ENCODE measurements at places on chromosomes 2 and 18.

GRCh38 chr2:200930947-200931626 is 32.4 kb downstream of the ORC2 start:
- DNase-seq = no peak

GRCh38 chr2:168642873-168643272 is 159.6 kb upstream of the NOSTRIN start:
- no peak for DNase-seq

GRCh38 chr2:234629596-234629995 is 132.7 kb upstream of the ARL4C start:
- DNase-seq = no peak

- no peak for DNase-seq
Measured at GRCh38 chr2:68741238-68741637, 6.6 kb downstream of the ARHGAP25 start.

GRCh38 chr2:222778400-222778799 is 82.4 kb upstream of the ACSL3 start:
- no peak for DNase-seq

DNA sequence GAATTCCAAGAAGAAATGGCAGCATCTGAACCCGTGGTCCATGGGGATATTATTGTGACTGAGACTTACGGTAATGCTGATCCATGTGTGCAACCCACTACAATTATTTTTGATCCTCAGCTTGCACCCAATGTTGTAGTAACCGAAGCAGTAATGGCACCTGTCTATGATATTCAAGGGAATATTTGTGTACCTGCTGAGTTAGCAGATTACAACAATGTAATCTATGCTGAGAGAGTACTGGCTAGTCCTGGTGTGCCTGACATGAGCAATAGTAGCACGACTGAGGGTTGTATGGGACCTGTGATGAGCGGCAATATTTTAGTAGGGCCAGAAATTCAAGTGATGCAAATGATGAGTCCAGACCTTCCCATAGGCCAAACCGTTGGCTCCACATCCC is 34.4 kb upstream of the DSG3 start:
- no peak for DNase-seq

DNA sequence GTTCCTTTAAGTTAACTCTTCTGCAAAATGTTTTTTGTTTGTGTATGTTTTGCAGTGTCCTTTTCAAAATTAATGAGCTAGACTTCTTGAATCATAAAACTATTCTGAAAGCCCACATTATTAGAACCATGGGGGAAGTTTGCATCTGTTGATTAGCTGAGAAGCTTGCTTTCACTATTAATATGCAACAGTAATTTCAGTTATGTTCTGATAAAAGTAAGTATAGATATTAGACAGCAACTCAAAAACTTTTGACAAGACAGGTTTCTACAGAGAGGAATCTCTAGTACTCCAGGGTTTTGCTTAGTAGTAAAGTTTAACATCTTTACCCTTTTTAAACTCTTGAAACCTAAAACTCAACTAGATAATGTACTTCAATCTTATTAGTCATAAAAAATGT is 147.8 kb downstream of the UBE2E3 start:
- DNase-seq = no peak

DNA sequence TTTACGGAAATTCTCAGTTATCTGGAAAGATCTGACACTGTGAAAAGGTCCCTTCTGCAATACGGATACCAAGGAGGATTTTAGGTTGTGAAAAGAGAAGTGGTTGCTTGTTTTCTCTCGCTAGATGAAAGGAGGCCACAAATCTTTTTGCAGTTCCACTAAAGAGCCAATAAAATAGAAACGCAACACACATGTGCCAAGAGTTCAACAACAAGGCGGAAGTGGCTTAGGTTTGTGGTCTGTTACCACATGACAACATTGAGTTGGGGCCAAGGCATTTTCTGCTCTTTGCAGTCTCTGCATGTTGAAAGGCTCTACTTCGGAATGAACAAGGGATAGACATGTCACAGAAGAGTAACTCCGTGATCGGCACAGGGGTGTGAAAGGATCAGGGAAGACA is 115.7 kb upstream of the OSR1 start:
- DNase-seq = no peak

DNA sequence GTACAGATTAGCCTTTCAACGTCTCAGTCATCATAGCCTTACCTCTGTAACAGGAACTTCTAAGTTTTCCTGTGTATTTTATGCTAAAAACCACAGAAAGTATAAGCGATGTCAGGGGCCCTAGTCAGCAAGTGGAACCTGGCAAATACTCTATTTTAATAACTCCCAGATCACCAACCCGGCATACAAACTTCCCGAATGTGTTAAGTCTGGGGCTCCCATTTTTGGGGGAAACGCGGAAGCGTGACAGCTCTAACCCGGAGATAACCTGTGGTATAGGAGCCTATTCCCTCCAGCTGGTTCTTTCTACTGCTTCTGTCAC is 574 bp downstream of the NIFK start:
- DNase-seq = no peak

- no peak for DNase-seq
Measured at GRCh38 chr2:100262046-100262445, 60.3 kb downstream of the LONRF2 start.

DNA sequence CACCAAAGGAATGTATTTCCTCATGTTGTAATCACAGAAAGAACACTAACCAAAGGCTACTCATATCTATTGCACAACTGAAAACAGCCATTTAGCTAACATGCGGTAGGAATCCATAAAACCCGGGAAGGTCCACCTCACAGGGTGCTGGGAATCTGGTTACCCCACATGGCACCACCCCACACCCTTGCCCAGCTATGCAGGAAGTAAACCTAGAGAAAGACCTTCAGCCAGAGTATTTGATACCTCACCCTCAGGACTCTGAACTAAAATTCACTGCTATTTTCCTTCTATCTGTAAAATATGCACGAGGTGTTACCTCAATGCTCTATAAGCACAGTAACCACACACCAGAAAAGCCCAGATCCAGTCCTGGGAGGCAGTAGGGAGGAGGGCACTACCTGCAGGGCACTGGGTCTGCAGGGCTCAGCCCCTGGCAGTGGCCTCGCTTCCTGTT is 45.8 kb downstream of the PTPN2 start:
- no peak for DNase-seq

DNA sequence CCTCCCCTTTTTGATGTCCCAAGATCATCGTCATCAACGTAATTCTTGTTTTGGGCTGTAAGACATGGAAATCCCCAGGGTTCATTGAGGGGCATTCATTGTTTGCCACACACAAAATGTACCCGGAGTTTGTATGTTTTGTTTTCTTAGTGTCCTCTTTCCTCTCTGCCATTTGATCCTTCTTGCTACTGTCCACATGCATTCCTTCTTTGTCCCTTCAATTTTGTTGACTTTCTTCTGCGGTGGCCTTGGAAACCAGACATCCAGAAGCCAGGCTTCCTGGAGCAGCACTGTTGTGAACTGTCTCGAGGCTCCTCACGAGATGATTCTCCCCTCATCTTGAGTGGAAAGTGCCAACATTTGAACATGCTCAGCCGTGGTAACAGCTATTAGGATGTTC is 24.8 kb downstream of the IGFBP2 start:
- DNase-seq = no peak

GRCh38 chr2:767440-767839 is 90.2 kb upstream of the TMEM18 start:
- no peak for DNase-seq

- DNase-seq = no peak
Measured at GRCh38 chr2:103396152-103396551, 634.3 kb downstream of the TMEM182 start.

DNA sequence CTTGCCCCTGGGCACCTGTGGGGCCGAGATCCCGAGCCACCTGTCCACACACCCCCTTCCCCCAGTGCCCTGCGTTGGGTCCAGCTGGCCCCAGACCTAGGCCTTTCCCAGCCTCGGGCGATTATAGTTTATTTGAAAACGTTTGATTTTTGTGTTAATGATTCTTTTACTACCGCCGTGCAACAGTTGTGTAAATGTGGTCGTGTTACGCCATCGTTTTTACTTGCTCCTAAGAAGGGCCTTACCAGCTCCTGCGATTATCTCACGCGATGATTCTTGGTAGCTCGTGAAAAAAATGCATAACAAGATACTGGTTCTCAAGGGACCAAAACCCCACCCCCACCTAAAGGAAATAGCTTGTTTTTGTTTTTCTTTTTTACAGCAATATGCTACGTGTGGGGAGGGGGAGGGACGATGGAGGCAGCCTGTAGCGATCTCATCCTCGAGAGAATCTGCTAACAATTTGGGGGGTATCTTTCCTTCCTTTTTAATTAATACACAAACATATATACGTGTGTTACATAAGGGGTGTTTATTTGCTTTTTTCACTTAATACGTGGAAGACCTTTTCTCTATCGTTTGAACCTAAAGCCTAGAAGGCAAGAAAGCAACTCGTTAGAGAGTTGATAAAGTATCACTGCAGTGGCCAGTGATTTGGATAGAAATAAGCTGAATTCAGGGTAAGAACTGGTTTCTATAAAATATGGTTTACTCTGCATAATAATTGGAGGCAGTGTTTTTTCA is 1.0 kb downstream of the ZDBF2 start:
- no peak for DNase-seq

DNA sequence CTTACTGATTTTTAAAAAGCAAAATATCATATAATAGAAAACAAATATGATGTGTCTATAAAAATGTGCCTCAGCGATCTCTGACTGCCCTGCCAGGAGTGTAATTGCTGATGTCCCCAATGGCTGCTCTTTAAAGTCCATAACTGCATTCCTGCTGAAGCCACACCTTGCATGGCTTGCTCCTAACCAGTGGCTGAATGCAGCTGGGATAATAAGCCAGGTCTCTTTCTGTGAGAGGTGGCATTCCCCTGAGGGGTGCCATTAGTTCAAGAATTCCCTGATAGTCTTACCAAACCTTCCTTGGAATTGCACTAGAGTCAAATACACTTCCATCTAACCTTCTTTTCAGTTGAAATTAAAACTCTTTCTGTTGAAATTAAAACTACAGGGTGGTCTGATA is 125.8 kb upstream of the ZNF804A start:
- no peak for DNase-seq

GRCh38 chr2:207296265-207296948 is 130.7 kb upstream of the KLF7 start:
- no peak for DNase-seq

GRCh38 chr2:58051445-58051844 is 4.8 kb downstream of the VRK2 start:
- DNase-seq = no peak

- DNase-seq = no peak
Measured at GRCh38 chr18:48961547-48961946, 10.8 kb upstream of the SMAD7 start.

DNA sequence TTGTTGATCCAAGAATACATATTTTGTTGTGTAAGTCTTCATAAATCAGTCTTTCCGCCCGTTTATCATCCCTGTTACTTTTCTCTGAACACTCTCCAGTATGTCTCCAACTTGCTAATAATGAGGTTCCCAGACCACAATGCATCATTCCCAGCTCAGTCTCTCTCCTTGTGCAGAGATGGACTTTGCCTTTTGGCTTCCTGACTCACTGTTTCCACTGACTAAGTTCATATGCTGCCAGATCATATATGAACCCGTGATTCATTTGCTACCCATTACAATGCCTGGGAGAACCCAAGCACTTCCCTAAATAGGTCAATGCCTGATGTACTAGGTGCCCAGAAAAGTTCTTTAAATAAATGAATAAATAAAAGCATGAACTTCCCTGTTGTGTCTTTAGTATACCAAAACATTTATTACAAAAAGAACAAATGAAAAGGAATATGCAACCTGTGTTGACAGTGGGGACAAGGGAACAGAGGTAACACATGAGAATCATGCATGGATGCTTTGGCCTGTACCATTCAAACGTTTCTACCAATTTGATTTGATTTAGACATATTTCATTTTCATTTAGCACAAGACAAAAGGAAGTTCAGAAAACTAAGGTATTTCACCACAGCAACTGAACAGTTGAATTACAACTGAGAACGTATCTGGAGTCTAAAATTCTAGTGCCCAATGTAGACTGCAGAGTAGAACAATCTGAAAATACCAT is 215.4 kb upstream of the HNRNPA3 start:
- DNase-seq = no peak

GRCh38 chr2:237092920-237093781 is 7.5 kb downstream of the COPS8 start:
- no peak for DNase-seq

DNA sequence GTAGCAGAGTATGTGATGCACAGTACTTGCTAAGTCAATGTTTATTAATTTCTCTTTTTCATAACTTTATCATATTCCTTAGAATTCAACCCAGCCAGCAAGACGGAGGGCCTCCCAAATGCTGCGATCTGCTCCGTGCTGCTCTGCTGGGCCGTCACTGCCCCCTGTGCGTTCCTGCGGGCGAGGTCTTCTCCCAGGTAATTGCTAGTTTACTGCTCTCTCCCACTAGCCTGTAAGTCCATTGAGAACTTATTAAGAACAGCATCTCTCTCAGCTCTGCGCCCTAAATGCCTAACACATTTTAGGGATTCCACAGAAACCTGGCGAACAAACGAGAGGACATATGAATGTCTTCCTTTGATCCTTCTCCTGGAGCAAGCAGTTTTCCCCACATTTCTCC is 153.6 kb upstream of the ARHGAP28 start:
- DNase-seq = no peak

- DNase-seq = no peak
Measured at GRCh38 chr2:52112141-52112540, 1080.2 kb upstream of the NRXN1 start.

GRCh38 chr18:13217466-13217961 is 1.0 kb upstream of the LDLRAD4 start:
- DNase-seq = no peak

GRCh38 chr2:164711766-164712138 is 90.5 kb upstream of the GRB14 start:
- DNase-seq = no peak

DNA sequence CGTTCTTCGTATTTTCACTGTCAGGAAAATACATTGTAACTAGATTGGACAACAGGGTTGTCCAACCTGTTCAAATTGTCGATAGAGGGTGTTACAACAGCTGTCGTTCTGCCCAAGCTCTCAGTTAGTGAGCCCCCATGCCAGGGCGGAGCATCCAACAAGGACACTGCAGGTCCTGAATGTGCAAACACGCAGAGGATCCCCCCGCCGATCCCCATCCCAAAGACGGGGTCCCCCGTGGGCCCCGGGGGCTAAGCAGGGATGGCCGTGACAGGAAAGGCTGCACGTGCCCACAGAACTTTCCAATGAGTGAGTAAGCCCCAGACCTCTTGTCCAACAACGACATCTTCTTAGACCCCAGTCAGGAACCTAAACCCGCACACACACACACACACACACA is 140.8 kb downstream of the PXDN start:
- DNase-seq = no peak

DNA sequence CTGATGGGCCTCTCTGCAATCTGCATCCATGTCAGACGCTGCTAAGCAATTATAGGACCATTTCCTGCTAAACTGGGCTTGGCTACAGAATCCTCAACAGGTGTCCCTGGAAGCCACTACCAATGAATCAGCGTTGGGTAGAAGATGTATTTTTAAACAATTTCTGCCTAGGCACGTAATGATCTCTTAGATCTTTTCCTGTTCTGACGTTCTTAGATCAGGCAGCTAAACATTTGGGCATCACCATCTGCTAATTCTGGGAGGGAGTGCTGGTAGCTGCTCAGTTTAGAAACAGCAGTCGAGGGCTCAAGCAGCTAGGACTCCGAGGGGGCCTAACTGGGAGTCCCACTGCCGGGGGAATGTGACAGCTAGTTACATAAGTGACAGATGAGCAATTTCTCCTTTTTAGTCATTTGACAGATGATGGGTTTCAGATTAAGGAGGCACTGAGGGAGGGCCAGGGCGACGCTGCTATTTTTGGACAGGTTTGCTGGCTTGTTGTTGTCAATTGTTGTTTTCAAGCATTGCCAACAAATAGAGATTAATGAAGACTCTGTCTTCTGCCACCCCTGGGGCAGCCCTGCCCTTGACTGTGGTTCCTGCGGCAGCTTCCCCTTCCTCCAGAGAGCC is 92.7 kb downstream of the MRO start:
- no peak for DNase-seq

Measured in NCI-H1436 treated with DMSO at 0.1 percent for 48 hours (cell line).